PC-9 (cell line): ENCODE measurements at places on chromosomes 1 and 21.

DNA sequence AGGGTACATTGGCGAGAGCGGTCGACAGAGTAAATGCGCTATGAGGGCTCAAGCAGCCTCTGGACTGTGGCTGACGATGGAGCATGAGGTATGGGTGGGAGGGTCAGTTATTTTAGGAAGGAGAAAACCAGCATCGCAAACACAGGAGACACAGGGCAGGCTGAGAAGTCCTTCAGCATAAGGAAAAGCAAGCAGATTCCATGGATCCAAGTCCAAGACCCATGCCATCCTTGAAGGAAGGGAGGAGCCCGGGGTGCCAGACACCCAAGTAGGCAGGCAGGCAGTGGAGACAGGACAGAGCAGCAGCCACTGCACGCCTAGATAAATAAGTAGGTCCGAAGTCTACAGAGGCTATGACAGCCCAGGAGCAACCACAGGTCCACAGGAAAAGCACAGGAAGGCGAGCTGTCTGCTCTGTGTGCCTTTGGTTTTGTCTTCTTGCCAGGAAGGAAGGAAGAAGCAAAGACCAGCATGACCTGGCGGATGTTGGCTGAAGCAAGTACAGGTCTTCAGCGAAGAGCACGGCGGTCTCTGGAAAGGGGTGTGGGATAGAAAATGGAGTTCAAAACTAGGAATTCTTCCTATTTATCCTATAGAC, 76.4 kb upstream of the SLC45A1 start:
- DNase-seq: no peak

- DNase-seq: no peak
Measured at GRCh38 chr1:154342836-154343472, 17.6 kb downstream of the ATP8B2 start.

GRCh38 chr1:214637722-214638458, 34.9 kb downstream of the CENPF start:
- peak; percentile 9 for DNase-seq

DNA sequence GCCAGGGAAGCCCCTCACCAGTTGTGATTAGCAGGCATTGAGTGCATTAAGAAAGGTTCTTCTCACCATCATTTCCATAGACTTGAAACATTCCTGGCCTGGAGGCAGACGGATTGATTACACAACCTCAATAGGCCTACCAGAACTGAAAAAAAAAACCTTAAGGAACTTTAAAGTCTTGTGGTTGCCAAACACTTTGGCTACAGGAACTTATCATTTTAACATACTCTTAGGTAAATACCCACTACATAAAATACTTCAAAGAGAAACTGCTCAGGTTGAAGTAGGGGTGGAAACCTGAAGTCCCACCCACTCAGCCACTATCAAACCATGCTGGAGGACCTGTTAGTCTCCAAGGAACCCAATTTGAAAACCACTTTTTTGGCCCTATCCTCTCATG, 22.4 kb upstream of the HMGB4 start:
- no peak for DNase-seq

GRCh38 chr1:101996825-101997465, at the start of gene OLFM3:
Gene OLFM3 (minus strand): TSS chr1:101996926.
- DNase-seq: no peak

- DNase-seq: no peak
Measured at GRCh38 chr1:221366495-221367110, 375.3 kb downstream of the DUSP10 start.

DNA sequence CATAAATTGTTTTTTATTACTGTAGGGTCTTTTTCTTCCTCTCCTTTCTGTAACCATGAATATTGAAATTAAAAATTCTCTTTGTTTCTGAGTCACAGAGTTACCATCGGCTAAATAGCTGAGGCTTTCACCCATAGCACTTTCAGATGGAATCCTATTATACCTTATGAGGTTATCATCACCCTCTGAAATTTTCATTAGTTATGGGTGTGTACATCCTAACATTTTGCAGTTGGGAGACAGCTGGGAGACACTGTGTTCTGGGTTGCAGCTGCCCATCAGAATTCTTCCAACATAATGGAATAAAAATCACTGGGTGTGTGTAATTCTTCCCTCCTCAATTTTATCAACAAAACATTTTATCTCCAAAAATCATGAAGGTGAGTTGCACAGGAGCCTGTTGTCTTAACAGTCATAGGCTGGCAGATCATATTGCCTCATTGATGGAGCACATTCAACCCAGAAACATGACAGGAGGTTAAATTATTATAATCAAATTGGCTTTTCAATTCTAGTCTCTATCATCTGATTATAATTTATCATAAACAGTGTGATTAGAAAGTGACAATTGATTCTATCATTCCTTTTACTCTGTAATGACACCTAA, 17.4 kb downstream of the CYYR1 start:
- no peak for DNase-seq

- DNase-seq: no peak
Measured at GRCh38 chr21:27250366-27250765, 283.5 kb upstream of the ADAMTS5 start.

GRCh38 chr1:246245541-246245940, 261.5 kb downstream of the SMYD3 start:
- DNase-seq: no peak

- DNase-seq: no peak
Measured at GRCh38 chr1:232303222-232303620, 326.7 kb downstream of the SIPA1L2 start.

GRCh38 chr21:40067751-40068150, 200.5 kb downstream of the PCP4 start:
- no peak for DNase-seq

GRCh38 chr1:44297695-44298400, 57.2 kb downstream of the ERI3 start:
- DNase-seq: no peak

- DNase-seq: no peak
Measured at GRCh38 chr1:86868477-86868876, 45.4 kb downstream of the SELENOF start.

DNA sequence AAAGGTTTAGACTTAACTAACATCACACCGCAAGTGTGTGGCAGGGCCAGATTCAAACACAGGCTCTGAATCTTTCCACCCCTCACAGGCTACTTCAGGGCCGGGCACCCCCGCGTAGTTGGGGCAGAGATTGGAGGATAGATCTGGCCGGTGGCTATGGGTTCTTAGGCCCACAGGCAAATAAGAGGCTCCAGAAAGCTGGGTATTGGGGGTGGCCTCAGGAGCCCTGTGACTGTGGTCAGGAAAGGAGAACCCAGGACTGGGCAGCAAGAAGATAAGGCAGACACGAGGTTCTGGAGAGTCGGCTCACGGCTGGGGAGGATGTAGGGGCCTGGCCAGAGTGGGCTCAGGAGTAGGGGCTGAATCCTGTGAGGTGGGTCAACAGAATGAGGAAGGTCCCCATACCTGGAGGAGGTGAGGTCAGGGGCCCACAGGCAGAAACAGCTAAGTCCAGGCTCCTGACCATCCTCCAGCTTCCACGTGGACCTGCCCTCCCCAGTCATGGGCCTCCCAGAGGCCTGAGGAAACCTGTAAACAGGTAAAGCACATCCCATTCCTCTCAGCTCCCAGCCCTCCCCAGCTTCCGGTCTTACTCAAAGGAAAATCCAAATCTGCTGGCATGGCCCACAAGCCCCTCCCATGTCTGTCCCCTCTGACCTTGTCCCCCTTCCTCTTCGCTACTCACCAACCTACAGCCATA, 306.2 kb downstream of the MATN1 start:
- no peak for DNase-seq

DNA sequence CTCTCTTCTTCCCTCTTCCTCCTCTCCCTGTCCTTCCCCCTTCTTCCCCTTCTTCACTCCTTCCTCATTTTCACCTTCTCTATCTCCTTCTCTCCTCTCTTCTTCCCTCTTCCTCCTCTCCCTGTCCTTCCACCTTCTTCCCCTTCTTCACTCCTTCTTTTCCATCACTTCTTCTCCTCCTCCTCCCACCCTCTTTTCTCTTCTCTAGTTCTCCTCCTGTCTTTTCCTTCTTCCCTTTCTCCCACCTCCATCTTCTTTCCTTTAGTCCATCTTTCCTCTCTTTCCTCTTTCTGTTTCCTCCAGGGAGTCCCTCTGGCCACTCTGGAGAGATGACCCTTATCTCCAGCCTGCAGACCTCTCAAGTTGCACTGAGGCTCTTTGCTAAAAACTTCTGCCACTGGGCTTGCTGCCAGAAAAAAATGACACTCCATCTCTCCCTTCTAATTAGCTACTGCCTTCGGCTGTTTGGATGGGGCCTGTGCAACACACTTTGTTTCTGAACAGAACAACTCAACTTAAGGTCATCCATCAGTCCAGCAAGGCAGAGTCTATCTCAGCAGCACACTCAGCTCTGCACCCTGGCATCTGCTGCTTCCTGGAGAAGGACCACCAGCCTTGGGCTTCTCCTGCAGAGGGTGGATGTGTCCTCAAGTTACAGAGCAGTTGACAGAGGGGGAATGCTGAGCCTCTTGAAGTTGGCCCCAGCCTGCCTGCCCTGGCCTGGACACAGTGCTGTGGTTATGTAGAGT, 538.8 kb downstream of the MATN1 start:
- DNase-seq: no peak

- no peak for DNase-seq
Measured at GRCh38 chr21:14545906-14546480, at the start of gene SAMSN1. Gene SAMSN1 (minus strand): TSS chr21:14546315. CDS start chr21:14546261, 54 bp downstream.

DNA sequence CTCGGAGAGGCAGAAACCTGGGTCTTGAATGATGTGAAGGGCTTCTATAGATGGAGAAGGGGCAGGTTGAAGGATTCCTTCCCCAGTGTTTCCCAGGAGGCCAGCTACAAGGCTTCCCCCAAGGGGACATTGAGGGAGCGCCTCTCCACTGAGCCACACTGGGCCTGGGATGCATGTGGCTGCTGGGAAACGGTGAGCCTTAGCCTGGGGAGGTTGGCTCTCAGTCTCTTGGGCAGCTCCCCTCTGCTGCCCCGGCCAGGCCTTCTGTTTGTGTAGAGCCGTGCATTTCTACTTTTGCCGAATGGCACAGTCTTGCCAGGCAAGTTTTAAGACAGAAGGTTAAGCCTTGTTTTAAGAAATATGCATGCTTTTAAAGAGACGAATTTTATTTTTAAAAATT, 254.4 kb upstream of the POU3F1 start:
- DNase-seq: no peak

GRCh38 chr1:238458899-238459298, 568.2 kb upstream of the ZP4 start:
- DNase-seq: no peak

GRCh38 chr1:1183833-1184775, 10.4 kb downstream of the TTLL10 start:
- no peak for DNase-seq

DNA sequence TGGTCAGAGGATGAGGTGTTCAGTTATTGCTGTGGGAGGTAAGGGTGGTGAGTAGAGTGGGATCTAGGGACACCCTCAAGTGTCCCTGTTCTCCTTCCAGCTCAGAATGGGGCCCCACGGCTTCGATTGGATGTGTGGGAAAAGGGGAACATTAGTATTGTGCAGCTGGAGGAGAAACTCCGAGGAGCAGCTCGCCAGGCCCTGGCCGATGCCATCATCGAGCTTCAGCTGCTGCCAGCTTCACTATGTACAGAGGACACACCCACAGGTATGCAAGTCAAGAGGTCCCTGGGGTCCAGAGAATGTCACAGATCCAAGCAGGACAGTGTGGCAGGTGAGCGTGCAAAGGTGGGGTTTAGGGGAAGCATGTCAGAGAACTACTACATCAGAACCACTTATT, 13.9 kb downstream of the HYI start:
- DNase-seq: no peak

DNA sequence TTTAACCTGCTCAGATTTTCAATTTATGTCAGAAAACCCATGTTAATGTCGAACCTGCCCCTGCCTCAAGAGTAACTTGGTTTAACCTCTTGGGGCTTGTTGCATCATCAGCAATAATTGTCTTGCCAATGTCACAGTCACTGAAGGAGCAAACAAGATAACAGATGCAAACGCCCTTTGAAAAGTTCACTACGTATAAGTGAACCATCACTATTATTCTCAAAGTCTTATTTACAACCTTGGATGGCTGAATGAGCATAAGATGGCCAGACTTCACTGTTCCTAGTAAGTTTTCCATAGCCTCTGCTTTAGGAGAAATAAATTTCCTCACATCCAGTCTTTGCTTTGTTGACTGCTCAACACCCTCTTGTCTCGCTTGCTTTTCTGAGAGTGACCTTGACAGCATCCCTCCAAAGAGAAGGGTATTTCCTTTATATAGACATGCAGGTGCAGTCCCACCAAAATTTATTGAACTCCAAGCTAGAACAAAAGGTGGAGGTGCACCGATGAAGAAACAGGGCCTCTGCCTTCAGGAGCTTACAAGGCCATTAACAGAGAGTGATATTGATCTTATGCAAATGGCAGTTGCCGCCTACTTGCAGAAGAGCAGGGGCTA, 749 bp upstream of the LRIG2 start:
- no peak for DNase-seq

DNA sequence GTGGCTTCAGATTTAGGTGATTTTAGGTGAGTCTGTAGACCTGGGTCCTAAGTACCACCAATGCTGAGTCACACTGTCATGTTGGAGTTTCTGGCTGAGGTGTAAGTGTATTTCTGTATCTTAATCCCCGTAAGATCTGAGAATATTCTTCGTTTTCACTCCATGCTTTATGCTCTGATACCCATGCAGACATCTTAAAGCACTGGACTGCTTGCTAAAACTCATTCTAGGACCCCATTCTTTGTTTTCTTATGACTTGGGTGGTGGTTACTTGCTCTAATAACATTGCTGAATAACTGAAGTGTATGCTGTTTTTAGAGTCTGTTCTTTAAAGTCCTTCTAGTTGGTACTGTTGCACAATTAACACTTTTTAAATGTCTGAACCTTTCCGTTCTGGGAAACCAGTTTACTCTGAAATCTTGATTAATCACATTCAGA, 36.6 kb downstream of the CDC42 start:
- DNase-seq: no peak

DNA sequence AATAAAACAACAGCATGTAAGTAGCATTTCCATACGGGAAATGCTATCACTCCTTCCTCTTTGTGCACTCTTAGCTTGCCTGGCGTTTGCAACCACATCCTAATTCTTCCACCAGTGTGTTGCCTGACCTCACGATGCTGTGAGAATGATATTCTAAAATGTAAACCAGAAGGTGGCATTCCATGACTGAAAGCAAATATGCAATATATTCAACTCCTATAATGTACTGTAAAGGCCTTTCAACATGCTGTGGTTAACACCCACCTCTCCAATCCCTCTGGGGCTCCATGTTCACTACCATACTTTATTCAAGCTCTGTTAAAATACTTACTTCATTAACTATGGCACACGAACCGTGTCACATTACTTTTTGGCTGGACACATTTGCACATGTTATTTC, 420.6 kb upstream of the DEPDC1 start:
- DNase-seq: no peak

DNA sequence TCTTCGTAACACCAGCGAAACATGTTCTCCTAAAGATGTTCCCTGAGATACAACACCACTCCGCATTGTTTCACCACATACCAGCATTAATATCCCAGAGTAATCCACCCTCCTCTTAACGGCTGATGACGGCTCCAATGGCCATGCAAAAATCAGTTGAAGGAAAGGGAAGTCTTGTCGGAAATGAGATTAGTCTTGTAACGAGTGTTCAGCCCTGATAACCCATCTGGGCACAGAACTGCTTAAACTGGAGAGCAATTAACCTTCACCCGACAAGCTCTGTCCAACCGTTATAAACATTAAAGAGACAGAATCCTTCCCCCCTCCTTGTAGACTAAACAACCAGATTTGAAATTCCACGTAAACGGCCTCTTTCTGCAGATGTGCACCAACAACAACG, 21.9 kb downstream of the ERG start:
- no peak for DNase-seq

GRCh38 chr1:224406216-224406615, 28.4 kb downstream of the WDR26 start:
- no peak for DNase-seq
